ENCODE measurements at places on chromosomes 5 and 9.

DNA sequence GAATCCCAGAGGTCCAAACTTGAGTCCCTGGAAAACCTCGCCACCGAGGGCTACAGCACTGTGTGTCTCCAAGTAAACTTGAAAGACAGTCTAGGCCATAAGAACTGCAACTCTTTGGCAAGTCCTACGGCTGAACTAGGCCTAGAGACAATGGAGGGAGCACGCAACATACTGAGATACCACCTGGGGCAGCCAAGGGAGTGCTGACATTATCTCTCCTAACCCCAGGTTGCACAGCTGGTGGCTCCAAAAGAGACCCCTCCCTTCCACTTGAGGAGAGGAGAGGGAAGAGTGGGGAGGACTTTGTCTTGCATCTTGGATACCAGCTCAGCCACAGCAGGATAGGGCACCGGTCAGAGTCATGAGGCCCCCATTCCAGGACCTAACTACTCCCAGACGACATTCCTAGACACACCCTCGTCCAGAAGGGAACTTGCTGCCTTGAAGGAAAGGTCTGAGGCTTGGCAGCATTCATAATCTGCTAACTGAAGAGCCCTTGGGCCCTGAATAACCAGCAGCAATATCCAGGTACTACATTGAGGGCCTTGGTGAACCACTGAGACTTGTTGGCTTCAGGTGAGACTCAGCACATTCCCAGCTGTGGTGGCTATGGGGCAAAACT is 42.7 kb downstream of the AP3B1 start:
- no peak for DNase-seq

DNA sequence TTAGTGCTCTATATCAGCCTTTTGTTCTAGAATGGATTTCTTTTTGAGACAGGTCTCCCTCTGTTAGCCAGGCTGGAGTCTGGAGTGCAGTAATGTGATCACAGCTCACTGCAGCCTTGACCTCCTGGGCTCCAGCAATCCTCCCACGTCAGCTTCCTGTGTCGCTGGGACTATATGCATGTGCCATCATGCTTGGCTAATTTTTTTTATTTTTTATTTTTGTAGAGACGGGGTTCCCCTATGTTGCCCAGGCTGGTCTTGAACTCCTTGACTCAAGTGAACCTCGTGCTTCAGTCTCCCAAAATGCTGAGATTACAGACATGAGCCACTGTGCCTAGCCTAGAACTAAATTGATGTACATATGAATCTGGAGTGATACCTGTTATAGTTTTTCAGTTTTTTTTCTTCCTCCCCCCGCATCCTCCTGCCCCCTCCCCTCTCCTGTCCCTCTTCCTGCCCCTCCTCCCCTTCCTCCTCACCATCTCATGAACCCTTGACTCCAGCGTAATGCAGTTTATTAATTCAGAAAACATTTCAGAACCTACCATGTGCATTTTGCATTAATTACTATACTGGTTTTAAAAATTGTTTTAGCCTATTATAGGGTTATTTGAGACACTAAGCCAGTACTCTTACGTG is 37.4 kb upstream of the TNFAIP8 start:
- no peak for DNase-seq

DNA sequence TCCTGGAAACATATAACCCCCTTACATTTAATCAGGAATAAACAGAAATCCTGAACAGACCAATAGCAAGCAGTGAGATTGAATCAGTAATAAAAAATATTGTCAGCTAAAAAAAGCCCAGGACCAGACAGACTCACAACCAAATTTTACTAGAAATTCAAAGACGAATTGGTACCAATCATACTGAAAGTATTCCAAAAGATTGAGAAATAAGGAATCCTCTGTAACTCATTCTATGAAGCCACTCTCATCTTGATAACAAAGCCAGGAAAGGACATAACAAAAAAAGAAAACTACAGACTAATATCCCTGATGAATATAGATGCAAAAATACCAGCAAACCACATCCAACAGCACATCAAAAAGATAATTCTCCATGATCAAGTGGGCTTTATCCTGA is 714.0 kb downstream of the SEMA5A start:
- DNase-seq, result no peak

DNA sequence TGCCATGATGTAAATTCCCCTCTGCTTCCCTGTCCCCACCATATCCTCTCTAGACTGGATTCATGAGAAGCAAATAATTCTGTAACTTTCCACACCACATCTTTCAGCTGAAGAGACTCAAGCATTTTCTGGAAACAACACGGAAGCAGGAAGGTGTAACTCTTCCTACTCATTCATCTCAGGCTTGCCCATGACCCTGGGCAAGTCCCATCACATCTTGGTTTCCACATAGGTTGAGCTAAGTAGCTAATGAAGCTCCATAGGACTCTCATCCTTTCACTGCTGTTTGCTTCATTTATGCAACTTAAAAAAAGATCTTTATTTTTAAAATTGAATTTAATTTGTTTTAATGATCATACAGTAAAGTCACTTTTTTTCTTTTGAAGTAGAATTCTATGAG is 32.7 kb upstream of the STARD4 start:
- no peak for DNase-seq

- peak; percentile 94 for DNase-seq
Measured at GRCh38 chr9:130433168-130433946, 11.4 kb upstream of the ASS1 start.
